Posterior vena cava (tissue), 2 donors: ENCODE measurements at places on chromosomes 7 and 10. TPM values are rescaled to one million over a fixed set of nuclear protein-coding genes. Genes with fewer than 3 reads are reported as not detected.

SYPL1 gene
- total RNA-seq, result 89.8 TPM

GRCh38 chr10:47081264-47081663 is 170.0 kb downstream of the PTPN20 start:
- DNase-seq, result no peak

DNA sequence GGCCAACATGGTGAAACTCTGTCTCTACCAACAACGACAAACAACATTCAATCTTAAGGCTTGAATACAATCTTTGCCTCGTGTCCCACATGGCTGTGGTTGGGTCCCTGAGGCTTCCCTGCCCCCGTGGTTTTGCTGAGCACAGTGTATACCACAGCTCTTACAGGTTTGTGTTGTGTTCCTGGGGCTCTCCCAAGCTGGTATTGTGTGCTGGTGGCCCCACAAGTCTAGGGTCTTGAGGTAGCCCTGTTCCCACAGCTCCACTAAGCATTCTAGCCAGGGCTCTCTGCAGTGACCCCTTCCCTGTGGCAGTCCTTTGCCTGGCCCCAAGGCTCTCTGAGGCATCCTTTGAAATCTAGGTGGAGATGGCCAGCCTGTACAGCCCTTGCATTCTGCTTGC is 68.0 kb upstream of the CCNY start:
- no peak for DNase-seq

DNA sequence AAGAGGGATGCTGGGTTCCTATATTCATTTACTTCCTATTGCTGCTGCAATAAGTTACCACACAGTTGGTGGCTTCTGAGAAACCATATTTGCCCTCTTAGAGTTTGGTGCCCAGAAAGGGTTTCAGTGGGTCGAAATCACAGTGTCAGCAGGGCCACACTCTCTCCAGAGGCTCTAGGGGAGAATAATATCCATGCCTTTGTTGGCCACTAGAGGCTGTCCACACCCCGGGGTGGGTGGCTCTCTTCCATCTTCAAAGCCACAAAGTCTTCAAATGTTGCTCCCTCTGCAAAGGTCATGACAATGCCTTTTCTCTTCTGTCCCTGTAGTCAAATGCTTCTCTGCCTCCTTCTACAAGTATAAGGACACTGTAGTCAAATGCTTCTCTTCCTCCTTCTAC is 989.4 kb downstream of the CCSER2 start:
- DNase-seq, result no peak
